Neural progenitor cell (in vitro differentiated cells): ENCODE measurements at places on chromosomes 5 and 9. TPM values are rescaled to one million over a fixed set of nuclear protein-coding genes. Genes with fewer than 3 reads are reported as not detected.
A peak's percentile ranks its signal among the peaks of the same experiment; 100 is the strongest.

Gene GRM6
- not detected in 2 replicates for total RNA-seq

- DNase-seq, result no peak
- no peaks in the 10 kb centered on the region for H3K36me3 ChIP-seq
- H3K4me1 ChIP-seq, result peaks cover under 1% of the 10 kb centered on the region
- no peaks in the 10 kb centered on the region for H3K27me3 ChIP-seq
Observed at GRCh38 chr5:56755036-56755555, 60.3 kb upstream of the MAP3K1 start.

GRCh38 chr9:76743931-76744330, 20.3 kb upstream of the PCA3 start:
- H3K4me1 ChIP-seq, result peaks cover under 1% of the 10 kb centered on the region
- H3K27ac ChIP-seq, result no peak overlapping the region
- no peak overlapping the region for H3K4me3 ChIP-seq
- no peak for DNase-seq
- no peaks in the 10 kb centered on the region for H3K27me3 ChIP-seq
- H3K36me3 ChIP-seq, result no peaks in the 10 kb centered on the region

Gene SPINK13
- total RNA-seq, result not detected in 2 replicates

GRCh38 chr5:18970000-18970399, 1018.0 kb downstream of the CDH18 start:
- no peaks in the 10 kb centered on the region for H3K36me3 ChIP-seq
- H3K27me3 ChIP-seq, result no peaks in the 10 kb centered on the region
- H3K4me1 ChIP-seq, result no peaks in the 10 kb centered on the region
- no peak overlapping the region for H3K4me3 ChIP-seq
- DNase-seq, result no peak
- H3K27ac ChIP-seq, result no peak overlapping the region

DNA sequence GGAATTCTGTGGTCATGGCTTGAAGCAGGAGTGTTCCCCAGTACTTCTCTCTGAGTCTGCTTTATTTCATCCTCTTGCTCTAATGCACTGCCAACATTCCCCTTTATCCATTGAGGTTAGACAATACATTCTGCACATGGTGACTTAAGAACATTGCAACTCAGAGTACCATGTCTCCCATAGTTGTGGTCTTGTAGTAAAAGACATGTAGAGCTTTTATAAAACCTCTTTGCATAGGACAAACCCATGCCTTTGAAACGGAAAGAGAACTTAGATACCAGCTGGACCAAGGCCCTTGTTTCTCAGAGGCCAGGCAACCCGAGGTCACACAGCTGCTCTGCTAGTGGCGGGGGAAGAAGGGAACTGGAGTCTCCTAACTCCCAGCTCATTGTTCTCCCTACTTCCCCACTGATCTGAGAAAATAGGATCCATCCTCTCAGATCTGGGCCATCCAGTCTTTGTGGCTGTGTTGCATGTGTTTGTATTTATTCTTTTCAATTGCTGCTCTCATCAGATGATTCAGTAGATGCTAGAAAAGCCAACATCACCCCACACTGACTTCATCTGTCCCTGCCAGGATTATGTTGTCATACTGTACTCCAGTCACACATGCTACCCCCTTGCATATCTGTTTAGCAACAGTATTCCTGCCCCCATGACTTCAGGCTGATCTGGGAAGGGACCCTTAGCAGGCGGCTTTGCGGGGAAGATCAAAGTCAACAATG, 236.9 kb downstream of the SAXO1 start:
- H3K27me3 ChIP-seq, result no peaks in the 10 kb centered on the region
- DNase-seq, result peak; percentile 45
- no peaks in the 10 kb centered on the region for H3K36me3 ChIP-seq

DNA sequence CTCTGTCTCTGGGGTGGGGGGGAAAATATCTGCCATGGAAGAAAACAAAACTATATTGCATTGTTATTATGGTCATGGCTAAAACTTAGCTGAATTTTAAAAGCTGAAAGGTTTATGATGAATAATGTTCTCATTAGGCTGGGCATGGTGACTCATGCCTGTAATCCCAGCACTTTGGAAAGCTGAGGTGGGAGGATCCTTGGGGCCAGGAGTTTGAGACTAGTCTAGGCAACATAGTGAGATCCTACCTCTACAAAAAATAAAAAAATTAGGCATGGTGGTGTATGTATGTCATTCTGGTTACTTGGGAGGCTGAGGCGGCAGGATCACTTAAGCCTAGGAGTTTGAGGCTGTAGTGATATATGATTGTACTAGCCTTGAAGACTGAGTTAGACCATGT, 44.5 kb downstream of the IPO11 start:
- no peaks in the 10 kb centered on the region for H3K36me3 ChIP-seq
- no peaks in the 10 kb centered on the region for H3K27me3 ChIP-seq
- H3K4me3 ChIP-seq, result no peak overlapping the region
- H3K4me1 ChIP-seq, result peaks cover 6% of the 10 kb centered on the region

GRCh38 chr5:128925973-128926372, 39.3 kb upstream of the SLC27A6 start:
- no peak for DNase-seq
- no peak overlapping the region for H3K4me3 ChIP-seq
- H3K27ac ChIP-seq, result no peak overlapping the region

Gene ZNF354B
- total RNA-seq, result 16.3 and 31.3 TPM in 2 replicates

DNA sequence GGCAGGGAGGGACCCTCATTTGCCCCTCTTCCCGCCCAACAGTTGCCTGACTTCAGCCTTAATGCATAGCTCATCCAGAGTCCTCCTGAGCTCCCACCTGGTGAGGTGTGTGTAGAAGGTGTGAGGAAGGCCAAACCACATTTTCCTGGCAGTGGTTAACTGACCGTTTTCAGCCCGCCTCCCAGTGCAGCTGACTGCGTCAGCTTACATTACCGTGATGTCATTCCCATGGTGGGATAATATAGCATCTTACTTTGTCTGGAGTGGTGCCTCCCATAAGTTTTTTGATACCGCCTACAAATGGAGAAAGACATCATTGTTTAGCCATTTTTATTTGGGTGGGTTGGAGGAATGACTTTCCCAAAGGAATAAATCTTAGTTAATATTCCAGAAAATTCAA, 151.9 kb downstream of the C9orf152 start:
- H3K4me3 ChIP-seq, result no peak overlapping the region
- DNase-seq, result no peak
- no peaks in the 10 kb centered on the region for H3K27me3 ChIP-seq
- H3K36me3 ChIP-seq, result no peaks in the 10 kb centered on the region
- H3K4me1 ChIP-seq, result no peaks in the 10 kb centered on the region

GRCh38 chr9:129910628-129911567, 75.6 kb downstream of the USP20 start:
- H3K36me3 ChIP-seq, result no peaks in the 10 kb centered on the region
- no peaks in the 10 kb centered on the region for H3K27me3 ChIP-seq
- no peak overlapping the region for H3K4me3 ChIP-seq
- H3K4me1 ChIP-seq, result peaks cover 3% of the 10 kb centered on the region
- H3K27ac ChIP-seq, result no peak overlapping the region

DNA sequence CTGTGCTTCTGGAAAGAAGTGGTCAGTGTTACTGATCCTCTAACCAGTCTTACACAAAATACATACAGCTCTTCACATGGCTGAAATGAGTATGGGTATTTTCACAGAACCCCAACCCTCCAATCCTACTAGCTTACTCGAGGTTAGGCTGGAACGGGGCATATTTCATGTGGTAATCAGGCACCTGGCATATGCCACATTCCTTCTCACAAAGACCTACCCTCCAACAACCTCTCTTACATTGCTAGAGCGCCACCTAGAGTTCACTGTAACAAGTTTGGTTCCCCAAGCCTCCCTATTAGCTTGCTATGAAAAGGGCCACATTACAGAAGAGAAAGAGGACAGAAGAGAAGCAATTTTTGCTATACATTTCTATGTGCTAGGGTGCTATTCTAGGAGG, 597.3 kb downstream of the PRELID2 start:
- no peak overlapping the region for H3K4me3 ChIP-seq
- no peaks in the 10 kb centered on the region for H3K27me3 ChIP-seq
- DNase-seq, result peak; percentile 93
- no peak overlapping the region for H3K27ac ChIP-seq
- no peaks in the 10 kb centered on the region for H3K36me3 ChIP-seq
- H3K4me1 ChIP-seq, result peaks cover 5% of the 10 kb centered on the region

Gene TMEM252
- total RNA-seq, result not detected in 2 replicates

GRCh38 chr9:18111146-18111545, 362.8 kb upstream of the ADAMTSL1 start:
- H3K27ac ChIP-seq, result no peak overlapping the region
- H3K36me3 ChIP-seq, result no peaks in the 10 kb centered on the region
- DNase-seq, result no peak
- H3K4me3 ChIP-seq, result no peak overlapping the region

DNA sequence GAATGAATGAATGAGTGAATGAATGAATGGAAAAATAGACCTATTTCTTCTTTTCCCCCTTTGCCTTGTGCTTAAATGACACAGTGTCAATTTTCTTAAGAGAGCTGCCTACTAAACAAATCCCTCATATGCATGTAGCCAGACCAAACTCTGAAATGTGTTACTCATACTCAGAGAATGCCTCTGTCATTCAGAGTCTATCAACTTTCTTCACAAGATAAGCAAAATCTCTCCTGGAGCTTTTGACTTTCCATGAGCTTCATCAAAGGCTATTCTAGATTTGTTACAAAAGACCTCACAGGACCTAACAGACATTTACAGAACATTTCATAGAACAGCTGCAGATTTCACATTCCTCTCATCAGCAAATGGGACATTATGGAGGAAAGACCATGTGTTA, 275.7 kb upstream of the MSX2 start:
- no peak overlapping the region for H3K27ac ChIP-seq
- no peak overlapping the region for H3K4me3 ChIP-seq
- no peaks in the 10 kb centered on the region for H3K4me1 ChIP-seq
- no peaks in the 10 kb centered on the region for H3K36me3 ChIP-seq

DNA sequence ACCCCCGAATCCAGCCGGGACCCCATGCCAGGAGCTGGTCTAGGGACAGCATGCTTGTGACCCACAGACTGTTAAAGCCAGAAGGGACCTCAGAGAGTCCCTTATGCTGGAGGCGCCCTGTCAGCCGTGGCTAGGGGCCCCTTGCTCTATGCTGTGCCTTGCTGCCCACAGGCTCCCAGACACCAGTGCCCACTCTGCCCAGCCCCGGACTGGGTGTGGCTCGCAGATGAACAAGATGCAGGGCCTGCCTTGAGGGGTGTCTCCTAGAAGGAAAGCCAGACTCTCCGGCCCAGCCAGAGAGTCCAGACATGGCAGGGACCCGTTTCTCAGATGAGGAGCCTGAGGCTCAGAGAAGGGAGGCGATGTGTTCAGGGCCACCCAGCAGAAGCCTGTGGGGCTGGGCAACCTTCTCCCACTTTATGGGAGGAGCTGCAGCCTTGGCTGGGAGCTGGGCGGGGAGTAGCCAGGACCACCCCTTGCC, 85.7 kb downstream of the LMX1B start:
- peaks cover 52% of the 10 kb centered on the region for H3K27me3 ChIP-seq
- H3K27ac ChIP-seq, result no peak overlapping the region
- no peak overlapping the region for H3K4me3 ChIP-seq
- peak; percentile 1 for DNase-seq

- H3K4me3 ChIP-seq, result no peak overlapping the region
Observed at GRCh38 chr5:9009931-9010651, 535.8 kb downstream of the SEMA5A start.

- no peak for DNase-seq
- no peak overlapping the region for H3K4me3 ChIP-seq
- H3K27ac ChIP-seq, result no peak overlapping the region
- peaks cover 16% of the 10 kb centered on the region for H3K4me1 ChIP-seq
Observed at GRCh38 chr9:86508208-86508903, 154.1 kb upstream of the TUT7 start.

Gene SLC36A2
- total RNA-seq, result not detected in 2 replicates

Gene PCDHGB3
- total RNA-seq, result 0.74 and 0.95 TPM in 2 replicates

DNA sequence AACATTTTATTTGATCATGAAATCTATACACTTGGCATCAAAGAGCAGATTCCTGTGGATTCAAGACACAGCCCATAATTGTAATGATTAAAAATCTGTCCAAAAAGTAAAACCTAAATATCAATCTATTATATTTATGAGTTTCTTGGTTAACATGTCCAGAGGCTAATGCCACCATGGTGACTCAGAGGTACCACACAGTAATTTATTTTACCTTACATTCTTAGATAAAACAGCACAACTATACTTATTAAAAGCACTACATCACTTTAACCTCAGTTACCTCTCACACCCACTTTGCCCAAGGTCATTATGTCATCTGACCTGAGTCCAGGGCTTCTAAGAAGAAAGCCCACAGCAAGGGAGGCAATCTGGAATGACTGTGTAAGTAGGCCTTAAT, 519.2 kb downstream of the RASEF start:
- no peak overlapping the region for H3K27ac ChIP-seq
- no peaks in the 10 kb centered on the region for H3K27me3 ChIP-seq
- DNase-seq, result no peak
- H3K4me3 ChIP-seq, result no peak overlapping the region
- no peaks in the 10 kb centered on the region for H3K36me3 ChIP-seq

Gene OGN
- total RNA-seq, result not detected in 2 replicates

DNA sequence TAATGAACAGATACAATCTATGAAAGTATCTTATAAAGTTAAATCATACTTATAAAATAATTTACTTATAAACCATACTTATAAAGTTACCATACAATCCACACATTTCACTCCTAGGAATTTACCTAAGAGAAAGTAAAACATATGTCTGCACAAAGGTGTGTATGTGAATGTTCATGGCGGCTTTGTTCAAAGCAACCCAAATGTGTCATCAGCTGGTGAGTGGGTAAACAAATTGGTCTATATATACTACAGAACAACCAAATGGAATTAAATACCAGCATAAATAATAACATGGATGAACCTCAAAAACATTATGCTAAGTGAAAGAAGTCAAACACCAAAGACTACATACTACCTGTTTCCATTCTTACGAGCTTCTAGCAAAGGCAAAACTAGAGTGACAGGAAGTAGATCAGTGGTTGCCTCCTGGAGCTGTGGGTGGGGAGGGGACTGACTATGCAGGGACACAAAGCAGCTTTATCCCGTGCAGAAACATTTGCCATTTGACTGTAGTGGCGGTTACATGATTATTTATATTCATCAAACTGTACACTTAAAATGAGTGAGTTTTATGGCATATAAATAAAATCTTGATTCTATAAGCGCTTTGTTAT, 10.6 kb downstream of the TRAF1 start:
- no peaks in the 10 kb centered on the region for H3K4me1 ChIP-seq
- H3K4me3 ChIP-seq, result no peak overlapping the region
- H3K27me3 ChIP-seq, result no peaks in the 10 kb centered on the region
- no peak overlapping the region for H3K27ac ChIP-seq
